CD4-positive, alpha-beta T cell treated with Interferon alpha-2 for 1 hour (primary cell): ENCODE measurements at places on chromosomes 11 and 22.

DNA sequence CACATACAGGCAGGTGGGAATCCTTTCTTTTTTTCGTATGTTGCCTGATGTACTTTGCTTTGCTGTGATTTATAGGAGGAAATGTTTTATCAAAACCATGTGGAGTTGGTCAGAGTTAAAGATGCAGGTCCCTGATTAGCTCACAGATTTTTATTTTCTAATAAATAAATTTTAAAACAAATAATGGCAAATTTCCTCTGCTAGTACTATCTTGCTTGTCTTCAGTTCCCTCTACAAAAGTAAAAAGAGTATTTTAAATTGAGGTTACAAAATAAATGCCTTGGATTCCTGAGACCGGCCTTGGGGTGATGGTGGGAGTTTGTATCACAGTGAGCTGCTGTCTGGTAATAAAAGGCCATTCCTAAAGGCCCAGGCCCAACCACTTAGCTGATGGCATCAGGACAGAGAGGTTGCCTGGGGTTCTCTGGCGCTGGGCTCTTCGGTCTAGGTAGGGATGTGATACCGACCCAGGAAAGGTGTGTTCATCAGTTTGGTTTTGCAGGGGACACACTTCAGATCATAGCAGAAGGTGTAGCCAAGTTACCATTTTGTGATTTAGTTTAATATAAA is 129.0 kb downstream of the TBC1D22A start:
- DNase-seq = no peak

DNA sequence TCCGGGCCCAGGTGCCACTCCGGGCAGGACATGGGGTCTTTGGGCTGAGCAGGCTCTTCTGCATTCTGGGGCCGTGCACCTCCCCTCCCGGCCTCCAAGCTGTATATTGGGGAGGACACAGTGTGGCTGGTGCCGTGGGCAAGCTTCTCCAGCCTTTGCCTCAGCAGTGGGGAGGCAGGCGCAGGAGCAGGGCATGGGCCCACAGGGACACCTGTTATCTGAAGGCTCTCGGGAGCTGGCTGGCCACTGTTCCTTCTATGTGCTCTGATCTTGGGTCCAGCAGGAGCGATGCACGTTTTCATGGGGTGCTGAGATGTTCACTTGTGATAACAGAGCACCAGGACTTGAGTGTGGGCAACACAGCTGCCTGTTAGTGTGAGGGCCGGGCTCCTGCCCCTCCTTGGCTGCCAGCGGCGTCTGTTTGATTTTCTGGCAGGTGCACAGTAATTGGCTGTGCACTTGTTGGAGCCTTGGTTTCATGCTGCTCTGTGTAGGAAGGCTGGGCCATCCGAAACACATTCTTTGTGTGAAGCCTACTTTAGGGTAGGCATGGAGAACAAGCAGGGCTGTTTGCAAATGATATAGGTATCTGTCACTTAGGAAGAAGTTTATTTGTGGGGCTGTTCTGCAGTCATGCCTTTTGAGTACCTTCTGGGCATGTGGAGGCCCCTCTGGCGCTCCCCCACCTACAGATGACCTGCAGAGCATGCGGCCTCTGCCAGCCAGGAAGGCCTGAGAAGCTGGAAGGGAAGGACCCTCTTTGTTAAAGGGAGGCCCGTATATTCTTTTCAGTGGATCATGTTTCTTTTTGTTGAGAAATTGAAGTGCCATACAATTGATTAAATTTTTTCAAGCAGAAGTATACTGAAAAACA is 201.5 kb downstream of the TBC1D22A start:
- no peak for DNase-seq

- no peak for DNase-seq
Measured at GRCh38 chr11:74546752-74547151, 45.6 kb upstream of the POLD3 start.

DNA sequence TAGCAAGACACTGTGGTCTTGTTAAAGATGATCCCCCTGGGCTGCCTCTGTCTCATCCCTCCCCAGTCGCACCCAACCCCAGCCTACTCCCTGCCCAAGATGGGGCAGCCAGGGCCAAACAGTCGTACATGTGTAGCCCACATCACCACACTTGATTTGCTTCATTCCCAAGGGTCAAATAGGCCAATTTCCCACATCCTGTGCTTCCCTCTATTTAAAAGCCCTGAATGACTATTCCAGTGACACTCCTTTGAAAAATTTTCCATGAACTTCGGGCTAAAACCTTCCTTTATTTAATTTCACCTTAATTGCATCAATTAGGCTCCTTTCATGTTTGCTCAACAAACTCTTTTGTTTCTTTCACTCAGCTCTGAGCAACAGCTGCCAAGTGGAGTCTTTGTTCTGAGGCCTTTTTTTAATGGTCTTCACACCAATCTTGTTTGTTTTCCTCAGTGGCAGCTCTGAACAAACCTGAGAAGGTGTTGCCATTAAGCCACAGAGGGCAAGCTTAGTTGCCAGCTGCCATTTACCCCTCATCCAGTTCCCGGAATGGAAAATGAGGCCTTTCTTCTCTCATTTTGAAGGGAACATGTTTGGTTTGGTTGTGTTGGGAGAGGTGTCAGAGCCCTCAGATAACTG is 126.9 kb downstream of the APIP start:
- no peak for DNase-seq

GRCh38 chr11:96259134-96259830 is 83.7 kb downstream of the MAML2 start:
- DNase-seq = no peak

DNA sequence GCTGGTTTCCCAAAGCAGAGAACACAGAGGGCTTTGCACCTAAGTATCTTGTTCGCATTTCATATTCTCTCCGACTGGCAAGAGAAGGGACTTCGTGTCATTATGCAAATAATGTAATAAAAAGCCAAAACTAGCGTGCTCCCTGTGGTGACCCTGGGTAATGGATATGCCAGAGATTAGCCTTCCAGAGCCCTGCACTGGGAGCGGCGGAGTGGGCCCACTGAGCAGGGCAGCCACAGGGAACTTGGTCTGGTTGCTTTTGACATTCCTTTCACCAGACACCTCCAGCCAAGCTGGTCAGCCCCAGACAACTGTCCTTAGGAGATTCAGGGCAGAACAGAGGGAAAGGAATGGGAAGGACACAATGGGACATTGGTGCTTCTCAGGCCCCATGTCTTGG is 56.1 kb downstream of the FLI1 start:
- no peak for DNase-seq

DNA sequence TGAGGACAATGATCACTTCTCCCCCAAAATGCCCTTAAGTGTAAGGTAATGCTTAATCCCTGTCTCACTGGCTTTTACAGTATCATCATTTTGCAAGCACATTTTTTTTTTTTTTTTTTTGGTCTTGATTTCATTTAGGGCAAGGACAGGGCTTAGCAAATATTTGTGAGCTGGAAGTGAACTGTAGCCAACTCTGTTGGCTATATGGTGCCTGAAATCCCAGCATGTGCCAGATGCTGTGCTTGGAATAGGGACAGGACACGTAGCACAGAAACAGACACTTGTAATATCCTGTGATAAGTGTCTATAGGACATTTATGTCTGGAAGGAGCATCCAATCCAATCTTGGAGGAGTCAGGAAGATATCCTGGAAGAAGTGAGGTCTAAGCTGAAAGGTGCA is 198.3 kb downstream of the NAV2 start:
- no peak for DNase-seq

DNA sequence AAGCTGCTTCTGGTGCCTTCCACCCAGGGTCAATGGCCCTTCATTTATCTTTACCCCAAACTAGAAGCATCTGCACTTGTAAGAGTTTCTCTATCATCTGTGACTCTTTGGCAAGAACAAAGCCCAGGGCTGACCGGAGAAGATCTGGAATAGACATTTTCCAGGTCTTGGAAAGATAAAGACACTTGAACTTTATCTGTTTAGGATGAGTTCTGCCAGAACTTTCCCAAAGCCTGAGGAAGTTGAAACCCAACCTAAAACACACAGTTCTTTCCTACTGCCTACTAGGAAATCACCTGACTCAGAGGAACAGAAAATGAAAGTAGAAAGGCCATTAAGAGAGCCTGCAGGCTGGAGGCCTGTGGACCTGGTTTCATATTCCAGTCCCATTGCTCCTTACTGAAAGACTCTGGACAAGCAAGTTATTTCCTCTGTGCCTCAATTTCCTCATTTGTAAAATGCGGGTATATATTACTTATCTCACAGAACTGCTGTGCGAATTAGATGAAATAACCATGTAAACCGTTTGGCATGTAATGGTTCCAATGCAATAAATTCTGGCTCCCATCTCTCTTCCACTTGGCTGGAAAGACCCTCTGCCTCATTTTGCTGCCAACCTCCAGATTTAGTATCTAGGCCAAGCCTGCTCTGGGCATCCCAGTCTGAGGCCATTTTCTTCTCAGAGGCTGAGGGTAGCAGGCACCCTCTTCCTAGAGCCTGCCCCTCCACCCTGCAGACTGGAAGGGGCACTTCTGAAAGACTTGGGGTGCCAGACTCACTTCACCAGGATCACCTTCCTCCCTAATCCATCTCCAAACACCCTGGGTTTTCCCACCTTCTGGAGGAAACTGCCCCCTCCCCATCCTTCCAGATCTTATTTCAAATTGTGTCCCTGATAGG is 1.2 kb downstream of the UBE2L6 start:
- peak; percentile 68 for DNase-seq

DNA sequence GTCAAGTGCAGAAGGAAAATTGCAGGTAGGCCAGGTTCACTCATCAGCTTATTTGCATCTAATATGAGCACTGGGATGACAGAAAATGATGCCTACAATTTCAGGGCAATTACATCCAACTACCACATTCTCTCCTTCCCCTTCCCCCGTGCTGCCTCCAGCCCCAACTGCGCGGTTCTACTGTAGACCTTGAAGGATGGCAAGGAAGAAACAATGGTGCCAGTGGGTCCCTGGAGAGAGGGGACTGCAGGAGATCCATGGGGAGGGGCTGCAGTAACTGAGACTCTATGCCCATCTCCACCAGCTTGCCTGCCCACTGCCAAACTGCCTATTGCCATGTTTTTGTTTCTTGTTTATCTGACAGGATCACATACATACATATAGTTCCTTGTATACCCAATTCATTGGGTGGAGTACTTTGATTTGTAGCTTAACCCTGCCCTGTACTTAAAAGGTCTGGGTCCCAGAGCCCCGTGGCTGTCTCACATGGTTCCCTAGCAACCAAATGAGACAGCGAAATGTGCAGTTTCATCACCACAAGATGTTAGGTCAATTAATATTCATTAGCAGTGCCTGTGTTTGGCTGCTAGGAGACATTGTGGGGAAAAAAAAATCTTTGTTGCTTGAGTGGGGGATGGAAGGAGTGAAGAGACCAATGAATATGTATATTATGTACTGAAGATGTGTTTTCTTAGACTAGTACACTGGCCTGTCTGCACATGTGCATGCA is 253.5 kb upstream of the PLET1 start:
- DNase-seq = no peak

- no peak for DNase-seq
Measured at GRCh38 chr11:112581747-112582146, 321.1 kb upstream of the PLET1 start.

DNA sequence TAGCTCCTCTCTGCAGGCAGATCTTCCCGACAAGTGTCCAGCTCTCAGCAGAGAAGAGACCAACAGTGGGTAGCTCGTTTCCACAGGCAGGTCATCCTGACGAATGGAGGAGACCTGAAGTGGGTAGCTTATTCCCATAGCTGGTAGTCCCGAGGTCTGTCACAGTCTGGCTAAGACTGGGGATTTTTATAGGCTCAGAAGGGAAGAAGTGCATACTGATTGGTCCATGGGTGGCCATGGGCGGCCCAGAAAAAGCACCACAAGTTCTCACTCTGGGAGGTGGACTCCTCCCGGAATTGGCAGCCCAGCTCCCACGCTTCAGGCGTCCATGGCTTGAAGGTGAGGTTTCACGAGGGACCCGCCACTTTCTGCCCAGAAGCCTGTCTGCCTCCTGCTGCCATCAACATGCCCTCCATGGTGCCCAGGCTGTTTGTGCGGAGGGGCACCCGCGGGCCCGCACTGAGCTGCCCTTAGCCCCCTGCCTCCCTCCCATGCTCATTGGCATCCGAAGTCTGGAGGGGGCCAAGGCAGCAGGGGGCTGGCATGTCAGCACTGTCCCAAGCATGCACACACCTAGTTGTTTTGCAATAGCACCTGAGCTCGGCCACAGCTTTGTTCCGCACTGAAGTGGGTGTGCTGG is 9.9 kb upstream of the MAP6 start:
- no peak for DNase-seq

DNA sequence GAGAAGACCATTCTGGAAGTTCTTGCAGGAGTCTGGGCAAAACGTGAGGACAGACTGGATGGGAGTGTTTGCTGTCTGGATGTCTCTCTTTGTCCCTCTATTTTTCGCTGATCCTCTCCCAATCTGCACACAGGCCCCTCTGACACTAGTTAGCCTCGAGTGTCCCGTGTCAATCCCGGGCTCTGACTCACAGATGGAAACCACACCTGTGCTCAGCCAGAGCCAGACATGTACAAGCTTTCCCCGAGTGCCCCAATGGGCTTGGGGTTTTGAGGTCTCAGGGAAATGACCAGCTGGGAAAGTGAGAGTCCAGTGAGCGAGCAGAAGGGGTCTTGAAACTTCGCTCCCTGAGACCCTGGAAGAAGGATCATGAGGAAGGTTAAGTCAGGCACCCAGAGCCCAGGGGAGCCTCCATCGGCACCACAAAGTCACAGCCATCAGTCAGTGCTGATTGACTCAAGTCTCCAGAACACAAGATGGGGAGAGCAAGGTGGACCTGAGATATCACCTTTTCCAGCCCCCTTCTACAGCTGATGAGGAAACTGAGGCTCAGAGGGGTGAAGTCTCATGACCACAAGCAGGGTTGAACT is 13.9 kb downstream of the APOL2 start:
- DNase-seq = no peak

DNA sequence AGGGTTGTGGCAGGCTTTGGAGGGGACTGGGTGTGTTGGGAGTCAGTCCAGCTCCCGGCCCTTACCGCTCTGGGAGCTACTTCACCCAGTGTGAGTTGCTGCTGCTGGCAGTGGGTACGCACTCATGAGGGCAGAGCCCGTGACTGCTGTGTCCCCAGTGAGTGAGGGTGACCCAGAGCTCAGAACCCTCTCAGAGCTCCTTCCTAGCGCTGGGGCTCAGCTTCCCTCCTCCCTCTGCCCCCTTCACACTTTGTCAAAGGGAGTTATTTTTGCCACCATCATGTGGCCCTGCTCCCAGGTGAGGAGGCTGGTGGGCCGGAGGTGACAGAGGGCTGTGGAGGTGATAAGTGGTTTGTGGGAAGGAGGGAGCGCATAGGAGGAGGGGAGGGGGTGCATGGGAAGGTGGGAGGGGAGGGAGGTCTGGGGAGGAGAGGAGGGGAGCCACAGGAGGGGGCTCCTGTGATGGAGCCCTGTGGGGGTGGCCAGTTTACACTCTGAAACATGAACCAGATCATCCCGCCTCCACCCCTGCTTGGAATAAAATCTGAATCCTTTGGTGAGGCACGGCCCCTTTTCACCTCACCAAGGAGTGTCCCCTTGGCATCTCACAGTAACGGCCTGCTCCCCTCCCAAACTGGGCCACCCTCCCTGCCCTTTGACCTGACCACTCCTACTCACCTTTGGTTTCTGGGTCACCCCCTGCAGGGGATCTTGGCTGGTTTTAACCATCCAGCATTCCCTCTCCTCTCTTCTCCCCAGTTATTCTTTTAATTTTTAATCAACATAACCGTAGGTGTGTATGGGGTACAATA is 9.9 kb downstream of the NDUFV1 start:
- no peak for DNase-seq

GRCh38 chr11:62266558-62266957 is 3.4 kb upstream of the SCGB2A2 start:
- DNase-seq = no peak
